ENCODE measurements at places on chromosomes 4 and X.

GRCh38 chr4:6278801-6279197, 9.1 kb downstream of the WFS1 start:
- peak; percentile 25 for DNase-seq

- DNase-seq = no peak
Measured at GRCh38 chr4:68654946-68655721, 15.3 kb downstream of the UGT2B15 start.

DNA sequence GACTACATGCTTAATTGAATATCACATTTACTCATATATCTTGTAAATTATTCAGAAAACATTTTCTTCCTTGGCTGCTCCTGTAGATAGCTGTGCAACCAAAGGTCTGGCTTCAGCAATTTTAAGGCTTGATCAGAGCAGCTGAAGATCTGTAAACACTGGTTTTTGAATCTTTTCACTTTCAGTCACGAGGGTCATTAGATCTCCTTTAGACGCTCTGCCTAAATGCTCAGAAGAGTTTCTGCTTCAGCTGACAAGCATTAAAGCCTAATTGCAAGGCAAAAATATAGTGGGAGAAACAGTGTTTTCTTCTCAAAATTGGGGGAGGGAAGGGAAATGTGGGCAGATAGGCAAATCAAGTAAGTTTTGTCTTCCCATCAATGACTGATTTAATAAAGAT, 25.7 kb downstream of the TRPC5 start:
- no peak for DNase-seq

GRCh38 chr4:138870737-138871554, 144.6 kb upstream of the NOCT start:
- DNase-seq = peak; percentile 62

DNA sequence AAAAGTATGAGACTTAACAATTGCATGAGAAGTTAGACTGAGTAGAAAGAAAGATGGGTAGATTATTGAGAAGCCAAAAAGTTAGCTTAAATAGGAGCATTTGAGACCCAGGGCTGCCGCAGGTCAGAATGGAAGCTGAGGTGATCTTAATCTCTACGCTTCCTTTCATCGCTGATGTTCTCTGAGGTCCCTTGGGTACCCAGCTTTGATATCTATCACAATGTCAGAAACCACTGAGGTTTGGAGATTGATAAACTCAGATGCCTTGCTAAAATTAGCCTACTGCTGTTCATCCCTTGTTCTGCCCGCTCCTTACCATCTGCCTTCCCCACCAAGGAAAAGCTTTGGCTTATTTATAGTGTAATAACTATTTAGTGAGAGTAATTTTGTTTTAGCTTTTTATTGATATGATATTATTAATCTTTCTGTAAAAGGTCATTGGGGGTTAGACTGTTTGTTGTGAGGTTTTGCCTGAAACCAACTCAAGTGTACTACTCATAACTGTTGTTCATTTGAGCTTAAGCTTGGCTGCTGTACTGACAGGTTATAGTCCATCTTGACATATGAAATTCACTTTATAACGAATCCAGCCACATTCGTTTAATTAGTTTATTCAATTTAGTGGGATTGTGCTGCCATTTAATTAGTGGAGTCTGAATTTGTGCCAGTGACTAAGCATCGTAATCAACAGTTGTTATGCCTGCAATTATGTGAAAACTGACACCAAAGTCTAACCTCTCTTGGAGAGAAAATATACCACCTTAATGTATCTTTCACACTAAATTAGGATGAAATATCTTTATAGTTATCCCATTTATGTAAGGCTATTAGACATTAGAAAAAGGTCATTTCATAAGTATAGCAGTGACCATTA, 15.1 kb downstream of the MCUB start:
- no peak for DNase-seq

DNA sequence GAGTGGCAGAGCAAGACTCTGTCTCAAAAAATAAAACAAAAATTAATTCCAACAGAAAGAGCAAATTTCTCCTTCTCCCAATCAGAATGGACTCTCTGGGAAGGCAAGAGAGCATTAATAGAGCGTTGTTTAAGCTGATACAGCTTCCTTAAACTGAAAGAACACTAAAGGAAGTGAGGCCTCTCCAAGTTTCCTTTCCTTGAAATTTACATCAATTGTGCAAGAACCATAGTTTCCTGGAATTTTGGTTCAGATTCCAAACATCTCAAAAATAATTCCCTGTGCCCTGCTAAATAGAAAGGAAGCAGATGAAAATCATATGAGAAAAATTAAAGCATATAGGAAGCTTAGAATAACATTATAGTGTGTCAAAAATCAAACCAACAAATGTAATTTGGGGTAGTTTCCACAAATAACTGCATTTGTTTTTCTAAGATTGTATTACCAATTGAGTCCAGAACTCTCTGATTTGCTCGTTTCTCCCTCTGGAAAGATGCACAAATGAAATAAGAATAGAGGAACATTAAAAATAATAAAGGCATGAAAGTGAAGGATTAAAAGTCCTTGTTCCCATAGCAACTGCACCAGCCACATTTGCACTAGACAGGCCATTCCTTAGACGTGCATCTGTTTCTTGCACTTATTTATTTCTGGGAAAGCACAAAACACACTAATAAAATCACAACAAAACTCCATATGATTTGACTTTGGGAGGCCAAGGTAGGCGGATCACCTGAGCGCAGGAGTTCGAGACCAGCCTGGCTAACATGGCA, 3.7 kb upstream of the FAM241A start:
- no peak for DNase-seq

GRCh38 chr4:91267543-91267942, 1036.2 kb upstream of the GRID2 start:
- DNase-seq = no peak

DNA sequence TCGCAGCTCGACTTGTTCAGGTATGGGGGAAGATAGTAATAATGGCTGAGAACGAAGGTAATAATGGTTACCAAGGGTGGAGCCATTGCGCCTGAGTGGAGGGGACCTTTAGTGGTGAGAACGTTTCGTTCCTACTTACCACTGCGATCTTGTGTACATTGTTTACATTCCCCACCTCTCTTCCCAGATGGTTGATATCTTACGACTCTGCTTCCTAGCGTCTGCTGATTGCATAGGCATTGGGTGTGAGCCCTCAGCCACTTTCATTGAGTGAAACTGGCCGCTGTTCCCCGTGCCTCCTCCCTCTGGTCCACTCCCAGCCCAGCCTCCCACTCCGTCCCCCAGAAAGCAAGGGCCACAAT, 850 bp downstream of the IGBP1 start:
- no peak for DNase-seq

GRCh38 chr4:111070390-111070789, 447.5 kb upstream of the PITX2 start:
- no peak for DNase-seq

DNA sequence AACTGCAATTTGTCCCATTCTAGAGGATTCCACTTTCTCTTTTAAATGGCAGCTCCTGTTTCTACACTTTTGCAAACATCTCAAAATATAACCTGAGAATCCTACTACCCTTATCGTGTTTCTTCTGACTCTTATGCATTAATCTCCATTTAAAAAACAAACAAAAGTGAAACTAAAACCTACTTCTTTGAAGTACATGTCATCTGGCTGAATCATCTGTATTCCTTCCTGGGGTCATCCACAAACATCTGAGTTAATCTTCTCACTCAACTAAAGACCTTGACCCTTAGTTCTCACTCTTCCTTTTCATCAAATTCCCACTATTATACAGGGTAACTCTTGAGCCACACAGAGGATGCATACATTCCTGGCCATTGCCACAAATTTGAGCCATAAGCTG, 584.8 kb downstream of the PPARGC1A start:
- no peak for DNase-seq

GRCh38 chrX:112359906-112360305, 277.3 kb upstream of the TRPC5 start:
- DNase-seq = no peak

DNA sequence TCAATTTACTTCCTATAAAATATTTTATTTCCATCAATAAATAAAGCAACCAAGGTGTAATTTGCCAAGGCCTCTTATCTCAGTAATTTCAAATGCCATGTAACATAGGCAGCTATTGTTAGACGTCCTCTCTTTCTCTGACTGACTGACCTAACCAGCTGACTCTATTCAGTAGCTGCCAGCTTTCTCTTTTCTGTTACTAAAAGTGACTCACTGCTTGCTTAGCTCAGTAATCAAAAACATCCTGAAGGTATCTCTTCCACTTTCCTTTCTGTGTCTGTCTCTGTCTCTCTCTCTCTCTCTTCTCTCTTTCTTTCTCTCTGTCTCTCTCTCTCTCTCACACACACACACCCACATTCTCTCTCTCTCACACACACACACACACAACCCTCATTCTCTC, 134.2 kb downstream of the SPOCK3 start:
- no peak for DNase-seq

GRCh38 chr4:178427663-178428062, 985.4 kb upstream of the AGA start:
- no peak for DNase-seq

GRCh38 chr4:16725252-16725651, 173.2 kb downstream of the LDB2 start:
- no peak for DNase-seq

DNA sequence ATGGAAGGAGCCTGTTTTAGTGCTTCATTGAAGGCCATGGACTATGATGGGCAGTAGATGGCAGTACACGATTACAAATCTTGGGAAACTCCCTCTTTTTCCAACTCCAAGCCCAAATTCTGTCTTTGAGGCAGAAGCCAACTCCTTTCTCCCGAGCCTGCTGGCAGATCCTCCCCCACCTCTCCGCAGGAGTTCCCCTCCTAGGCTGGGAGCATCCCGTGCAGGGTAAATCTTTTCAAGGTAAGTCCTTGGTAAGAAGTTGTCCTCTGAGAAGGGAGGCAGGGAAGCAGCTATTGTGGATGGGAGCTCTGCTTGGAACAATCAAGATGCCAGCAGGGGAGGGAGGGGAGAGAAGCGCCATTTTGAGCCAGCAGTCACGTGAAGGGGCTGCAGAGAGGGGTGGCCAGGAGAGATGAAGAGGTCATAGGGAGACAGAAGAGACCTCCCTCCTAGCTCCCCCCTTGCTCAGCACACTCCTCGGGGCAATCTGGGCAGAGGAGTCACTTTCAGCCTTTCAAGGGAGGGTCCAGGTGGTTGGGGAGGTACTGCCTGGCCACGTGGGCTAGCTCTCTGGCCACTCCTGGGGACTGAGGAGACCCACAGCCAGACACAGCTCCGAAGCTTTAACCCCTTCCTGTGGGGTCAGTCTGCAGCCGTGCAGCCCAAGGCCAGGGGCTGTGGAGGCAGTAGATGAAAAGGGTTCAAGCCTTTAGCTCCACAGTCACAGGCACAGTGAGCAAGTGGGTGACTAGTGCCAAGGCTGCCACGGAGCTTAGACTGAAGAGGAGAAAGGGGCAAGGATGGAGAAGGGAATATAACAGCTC, 9.6 kb downstream of the CC2D2A start:
- DNase-seq = peak; percentile 24

- DNase-seq = no peak
Measured at GRCh38 chrX:139156356-139156755, 374.2 kb upstream of the F9 start.

DNA sequence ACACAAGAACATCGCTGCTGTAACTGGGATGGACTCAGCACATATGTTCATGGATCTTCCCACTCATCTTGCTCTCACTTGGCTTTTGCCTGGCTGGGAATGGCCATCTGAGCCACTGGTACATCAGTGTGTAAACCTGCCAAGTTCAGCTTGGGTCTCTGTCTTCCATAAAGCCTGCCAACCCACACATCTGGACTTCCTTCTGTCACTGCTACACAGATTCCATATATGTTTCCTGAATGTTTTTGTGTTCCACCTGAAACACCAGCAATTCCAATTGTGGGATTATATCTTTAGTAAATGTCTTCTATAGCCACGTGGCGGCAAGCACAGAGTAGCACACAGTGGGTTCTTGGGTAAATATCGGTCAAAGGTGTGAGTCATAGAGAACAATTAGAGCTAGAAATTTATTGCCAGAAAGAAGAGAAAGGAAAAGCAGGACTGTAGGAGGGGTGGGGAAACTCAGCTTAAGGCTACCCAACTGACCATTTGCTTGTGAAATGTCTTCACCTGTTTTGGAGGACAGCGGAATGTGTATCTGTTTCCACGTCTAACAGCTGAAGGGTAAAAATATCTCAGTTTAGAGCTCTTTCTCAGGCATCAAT, 125.9 kb downstream of the MFAP3L start:
- no peak for DNase-seq

GRCh38 chr4:32775049-32775448, 2054.9 kb downstream of the PCDH7 start:
- DNase-seq = no peak

- no peak for DNase-seq
Measured at GRCh38 chrX:13721371-13721770, 13.0 kb downstream of the TRAPPC2 start.

DNA sequence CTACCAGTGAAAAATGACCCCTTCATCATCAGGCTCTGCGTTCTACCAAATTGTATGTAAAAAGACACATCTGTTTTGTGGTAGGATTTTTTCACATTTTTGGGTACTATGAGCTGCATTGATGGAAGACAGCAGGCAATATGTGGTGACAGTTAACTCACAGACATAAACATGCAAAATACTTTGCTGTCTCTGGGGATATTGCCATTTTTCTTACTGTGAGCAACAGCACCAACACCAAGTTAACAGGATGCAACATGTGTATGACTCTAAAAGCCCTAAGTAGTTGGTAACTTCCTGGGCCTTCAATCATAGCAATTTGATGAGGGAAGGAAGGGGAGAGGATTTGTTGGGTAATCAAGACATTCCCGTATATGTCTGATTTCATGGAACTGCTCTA, 56.4 kb upstream of the DRP2 start:
- no peak for DNase-seq

- no peak for DNase-seq
Measured at GRCh38 chr4:130027973-130028372, 932.0 kb downstream of the C4orf33 start.

- DNase-seq = no peak
Measured at GRCh38 chrX:70253377-70254062, 6.5 kb downstream of the P2RY4 start.

- no peak for DNase-seq
Measured at GRCh38 chr4:79684516-79684915, 276.5 kb upstream of the GK2 start.

- no peak for DNase-seq
Measured at GRCh38 chr4:143531380-143531779, 17.9 kb downstream of the SMARCA5 start.

- no peak for DNase-seq
Measured at GRCh38 chr4:41866799-41867677, 68.2 kb upstream of the TMEM33 start.

GRCh38 chr4:184941671-184942418, 76.4 kb upstream of the HELT start:
- no peak for DNase-seq

- no peak for DNase-seq
Measured at GRCh38 chr4:37908488-37909331, 17.8 kb downstream of the TBC1D1 start.

Data from activated T-cell treated with anti-CD3 and anti-CD28 coated beads, Interleukin-2, amount 50 U/mL, for 48 hours (primary cell).